ENCODE measurements at places on chromosomes 5 and 9.

DNA sequence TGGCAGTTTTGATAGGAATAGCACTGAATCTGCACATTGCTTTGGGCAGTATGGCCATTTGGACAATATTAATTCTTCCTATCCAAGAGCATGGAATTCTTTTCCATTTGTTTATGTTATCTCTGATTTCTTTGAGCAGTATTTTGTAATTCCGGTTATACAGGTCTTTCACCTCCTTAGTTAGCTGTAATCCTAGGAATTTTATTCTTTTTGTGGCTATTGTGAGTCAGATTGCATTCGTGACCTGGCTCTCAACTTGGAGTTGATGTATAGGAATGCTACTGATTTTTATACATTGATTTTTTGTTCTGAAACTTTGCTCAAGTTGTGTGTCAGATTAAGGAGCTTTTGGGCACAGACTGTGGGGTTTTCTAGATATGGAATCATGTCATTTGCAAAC lies 24.0 kb downstream of the TMEM161B start:
- DNase-seq: no peak

GRCh38 chr5:32330126-32330971 lies 17.6 kb upstream of the MTMR12 start:
- DNase-seq: no peak

DNA sequence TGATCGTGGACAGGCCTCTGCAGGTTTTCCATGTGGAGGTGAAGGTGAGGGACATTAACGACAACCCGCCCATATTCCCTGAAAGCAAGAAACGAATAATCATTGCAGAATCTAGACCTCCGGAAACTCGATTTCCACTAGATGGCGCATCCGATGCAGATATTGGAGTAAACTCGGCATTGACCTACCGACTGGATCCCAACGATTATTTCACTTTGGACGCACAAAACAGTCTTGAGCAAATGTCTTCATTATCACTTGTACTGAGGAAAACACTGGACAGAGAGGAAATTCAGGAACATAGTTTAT lies 621 bp downstream of the PCDHA13 start:
- DNase-seq: no peak

DNA sequence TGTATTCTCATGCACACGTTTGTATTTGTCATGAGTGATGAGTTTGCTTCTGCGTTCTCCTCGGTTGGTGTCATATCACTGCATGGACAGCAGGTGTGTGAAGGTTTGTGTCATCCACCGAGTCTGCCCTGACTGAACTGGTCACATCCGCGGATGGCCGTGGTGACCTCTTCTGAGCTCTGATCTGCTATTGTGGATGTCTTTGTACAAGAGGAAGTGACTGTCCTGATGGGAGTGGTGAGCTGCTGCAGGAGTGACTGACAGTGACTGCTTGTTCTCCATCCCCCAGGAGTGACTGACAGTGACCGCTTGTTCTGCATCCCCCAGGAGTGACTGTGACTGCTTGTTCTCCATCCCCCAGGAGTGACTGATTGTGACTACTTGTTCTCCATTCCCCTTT lies 69.9 kb downstream of the EHMT1 start:
- DNase-seq: no peak

GRCh38 chr9:124475868-124476690 lies 25.8 kb downstream of the ADGRD2 start:
- no peak for DNase-seq

- no peak for DNase-seq
Measured at GRCh38 chr5:127892467-127893207, 189.4 kb downstream of the CCDC192 start.

- no peak for DNase-seq
Measured at GRCh38 chr5:68682400-68683160, 411.2 kb upstream of the SLC30A5 start.

DNA sequence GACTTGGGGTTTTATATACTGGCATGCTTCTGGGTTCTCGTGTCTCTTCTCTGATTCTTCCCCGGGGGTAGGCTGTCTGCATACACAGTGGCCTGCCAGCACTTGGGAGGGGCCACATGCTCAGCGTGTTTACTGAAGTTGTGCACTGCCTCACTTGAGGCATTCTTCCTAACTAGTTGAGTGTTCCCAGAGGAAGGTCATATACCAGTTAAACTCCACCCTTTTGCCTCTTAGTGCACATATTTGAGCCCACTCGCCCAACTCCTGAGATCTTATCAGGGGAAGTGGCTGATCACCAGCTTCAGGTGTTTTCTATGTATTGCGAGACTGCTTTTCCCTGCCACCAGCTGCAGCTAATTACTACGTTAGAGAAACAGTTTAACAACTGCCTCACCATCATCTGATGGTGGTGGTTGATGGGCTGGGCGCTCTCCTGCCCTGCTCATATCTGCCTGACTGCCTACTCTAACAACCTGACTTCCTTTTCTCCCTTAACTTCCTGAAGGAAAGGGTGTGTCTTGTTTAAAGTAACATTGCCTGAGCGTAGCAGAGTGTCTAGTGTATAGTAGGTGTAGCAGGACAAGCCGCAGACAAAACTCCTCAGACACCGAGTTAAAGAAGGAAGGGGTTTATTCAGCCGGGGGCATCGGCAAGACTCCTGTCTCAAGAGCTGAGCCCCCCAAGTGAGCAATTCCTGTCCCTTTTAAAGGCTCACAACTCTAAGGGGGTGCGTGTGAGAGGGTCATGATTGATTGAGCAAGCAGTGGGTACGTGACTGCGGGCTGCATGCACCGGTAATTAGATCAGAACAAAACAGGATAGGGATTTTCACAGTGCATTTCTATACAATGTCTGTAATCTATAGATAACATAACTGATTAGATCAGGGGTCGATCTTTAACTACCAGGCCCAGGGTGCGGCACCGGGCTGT lies 60.1 kb upstream of the CLINT1 start:
- DNase-seq: no peak

GRCh38 chr9:79569814-79570447 lies 1.8 kb upstream of the TLE4 start:
- DNase-seq: no peak

GRCh38 chr5:96861076-96861475 lies 15.2 kb upstream of the ERAP2 start:
- DNase-seq: no peak

GRCh38 chr9:120569556-120569955 lies 10.4 kb downstream of the CDK5RAP2 start:
- no peak for DNase-seq

DNA sequence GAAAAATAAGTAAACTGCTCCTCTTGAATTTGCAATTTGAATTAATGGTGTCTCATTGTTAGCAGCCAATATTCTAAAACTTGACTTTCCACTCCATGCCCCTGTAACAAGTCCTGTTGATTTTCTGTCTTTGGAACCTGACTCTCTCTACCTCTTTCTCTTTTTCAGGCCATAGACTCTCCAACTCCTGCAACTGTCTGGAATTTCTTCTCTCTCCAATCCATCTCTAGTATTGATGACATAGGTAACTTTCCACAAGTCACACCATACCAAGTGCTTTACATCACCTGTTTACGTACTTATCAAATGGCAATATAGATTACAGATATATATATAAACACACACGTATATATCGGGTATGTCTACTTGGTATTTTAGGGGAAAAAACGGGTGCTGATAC lies 923 bp downstream of the C5orf34 start:
- DNase-seq: no peak

- DNase-seq: no peak
Measured at GRCh38 chr5:139839232-139839815, 43.7 kb downstream of the PSD2 start.

DNA sequence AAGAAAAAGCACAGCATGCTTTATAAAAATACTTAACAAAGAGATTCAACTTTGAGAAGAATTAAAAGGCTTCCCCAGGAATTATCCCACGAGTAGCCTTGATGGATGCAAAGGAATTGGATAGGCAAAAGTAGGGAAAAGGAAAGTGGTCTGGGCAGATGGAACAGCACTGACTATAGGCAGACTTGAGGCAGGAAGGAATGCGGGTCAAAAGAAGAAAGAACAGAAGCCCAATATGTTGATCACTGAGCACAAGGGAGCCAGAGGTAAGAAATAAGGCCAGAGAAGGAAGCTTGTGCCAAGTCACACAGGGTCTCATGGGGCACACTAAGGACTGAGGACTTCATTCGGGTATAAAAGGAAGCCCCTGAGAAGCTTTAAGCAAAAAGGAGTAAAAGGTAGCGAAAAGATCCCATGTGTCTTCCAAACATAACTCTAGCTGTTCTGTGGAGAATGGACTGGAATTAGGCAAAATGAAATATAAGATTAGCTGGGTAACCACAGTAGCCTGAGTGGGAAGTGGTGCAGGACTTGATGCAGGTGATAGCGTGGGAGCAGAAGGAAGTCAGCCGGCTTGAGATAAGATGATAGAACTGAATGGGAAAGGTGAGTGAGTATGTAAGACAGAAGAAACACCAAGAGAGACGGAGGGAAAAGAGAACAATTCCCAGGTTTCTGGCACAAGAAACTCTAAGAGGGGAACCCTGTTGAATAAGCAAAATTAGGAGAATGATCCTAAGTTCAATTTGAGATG lies 106.6 kb downstream of the DENND1A start:
- no peak for DNase-seq

DNA sequence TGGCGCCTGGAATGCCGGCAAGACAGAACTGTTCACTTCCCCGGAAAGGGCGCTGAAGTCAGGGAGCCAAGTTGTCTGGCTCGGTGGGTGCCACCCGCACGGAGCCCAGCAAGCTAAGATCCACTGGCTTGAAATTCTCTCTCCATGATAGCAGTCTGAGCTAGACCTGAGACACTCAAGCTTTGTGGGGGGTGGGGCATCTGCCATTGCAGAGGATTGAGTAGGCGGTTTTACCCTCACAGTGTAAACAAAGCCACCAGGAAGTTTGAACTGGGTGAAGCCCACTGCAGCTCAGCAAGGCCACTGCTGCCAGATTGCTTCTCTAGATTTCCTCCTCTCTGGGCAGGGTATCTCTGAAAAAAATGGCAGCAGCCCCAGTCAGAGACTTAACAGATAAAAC lies 277.4 kb downstream of the SLCO4C1 start:
- DNase-seq: no peak

GRCh38 chr5:177474846-177475562 lies 1.6 kb upstream of the DBN1 start:
- DNase-seq: no peak

GRCh38 chr5:138230261-138230660 lies 17.1 kb upstream of the CDC23 start:
- DNase-seq: no peak

DNA sequence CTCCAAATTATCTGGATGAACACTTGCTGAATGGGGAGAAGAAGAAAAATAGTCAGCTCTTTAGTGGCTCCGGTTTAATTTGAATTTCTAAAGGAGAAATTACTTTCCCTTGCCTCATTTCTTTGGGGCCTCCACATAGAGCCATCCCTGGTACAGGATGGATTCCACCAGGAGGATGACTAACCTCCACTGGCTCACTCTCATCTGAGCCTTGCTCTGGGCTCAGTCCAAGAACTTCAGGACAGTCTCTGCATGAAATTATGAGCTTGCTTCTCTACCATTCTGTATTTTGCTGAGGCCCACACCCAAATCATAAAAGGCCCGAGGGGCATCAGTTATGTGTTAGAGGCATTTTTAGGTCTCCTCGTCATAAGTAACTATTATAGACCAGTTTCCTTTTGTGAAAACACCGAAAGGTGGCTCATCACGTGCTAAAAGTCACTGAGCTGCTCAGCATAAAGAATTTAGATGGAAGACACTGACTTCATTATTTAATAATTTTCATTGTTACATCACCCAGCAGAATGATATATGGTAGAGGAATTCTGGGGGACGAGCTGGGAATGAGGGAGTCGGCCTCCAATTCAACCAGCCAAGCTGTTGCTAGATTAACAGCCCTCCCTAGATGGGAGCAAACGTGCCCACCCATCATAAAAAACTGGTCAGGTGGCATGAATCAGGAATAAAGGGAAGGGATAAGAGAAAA lies 222.1 kb downstream of the TARS1 start:
- DNase-seq: no peak

DNA sequence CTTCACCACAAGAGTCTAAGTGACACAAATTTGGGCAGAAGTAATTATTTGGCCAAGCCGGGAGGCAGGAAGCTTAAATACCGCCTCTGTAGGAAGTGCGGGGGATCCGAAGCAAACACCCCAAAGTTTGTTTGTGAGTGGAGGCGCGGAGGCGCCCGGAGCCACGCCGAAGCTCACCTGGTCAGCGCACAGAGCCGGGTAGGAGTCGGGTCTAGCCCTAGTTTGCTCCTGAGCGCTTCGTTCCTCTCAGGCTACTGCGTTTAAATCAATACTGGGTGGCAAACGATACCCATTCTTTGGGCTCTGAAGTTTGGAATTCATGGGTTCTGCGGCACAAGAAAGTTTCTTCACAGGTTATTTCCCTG lies 855 bp downstream of the MCC start:
- DNase-seq: no peak

DNA sequence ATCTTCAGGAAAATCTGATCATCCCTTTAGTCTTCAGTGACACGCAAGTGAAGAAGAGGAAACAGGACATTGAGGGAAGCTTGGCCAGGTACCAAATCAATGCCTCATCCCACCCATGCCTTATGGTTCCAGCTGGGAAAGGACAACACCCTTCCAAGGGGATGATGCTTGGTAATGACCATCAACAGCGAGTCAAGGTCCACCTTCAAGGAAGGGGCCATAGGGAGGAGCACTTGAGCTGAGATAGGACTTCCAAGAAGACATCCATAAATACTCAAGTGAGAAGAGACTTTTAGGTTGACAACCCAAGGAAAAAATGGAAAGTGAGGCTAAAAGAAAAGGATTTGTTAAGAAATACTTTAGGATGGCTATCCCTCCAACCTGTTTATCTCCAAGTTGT lies 27.1 kb upstream of the GAS1 start:
- DNase-seq: no peak

GRCh38 chr5:123203105-123203800 lies 114.2 kb downstream of the PRDM6 start:
- no peak for DNase-seq

DNA sequence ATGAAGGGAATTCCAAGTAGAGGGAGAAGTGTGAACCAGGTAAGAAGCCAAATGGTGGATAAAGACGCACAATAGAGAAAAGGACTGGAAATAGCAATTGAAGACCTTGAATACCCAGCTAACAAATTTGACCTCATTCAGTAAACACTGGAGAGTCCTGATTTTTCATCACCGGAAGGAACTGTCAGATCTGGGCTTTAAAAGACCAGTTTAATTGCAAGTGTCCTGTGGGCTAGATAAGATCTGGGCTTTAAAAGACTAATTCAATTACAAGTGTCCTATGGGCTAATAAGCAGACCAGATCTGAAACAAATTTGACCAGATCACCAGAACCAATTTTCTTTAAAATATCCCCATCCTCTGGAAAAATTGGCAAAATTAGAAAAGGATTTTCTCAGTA lies 380.0 kb downstream of the ACTL7B start:
- no peak for DNase-seq

- DNase-seq: no peak
Measured at GRCh38 chr5:138874771-138875551, at the start of gene LRRTM2. TSS of gene LRRTM2 (minus strand) at chr5:138875335. CDS start at chr5:138874911, 424 bp downstream.
